Testis (tissue), 5 donors: ENCODE measurements at places on chromosomes 7 and 10. TPM values are rescaled to one million over a fixed set of nuclear protein-coding genes. Genes with fewer than 3 reads are reported as not detected.
A peak's percentile ranks its signal among the peaks of the same experiment; 100 is the strongest.

- peaks cover 3% of the 10 kb centered on the region for H3K36me3 ChIP-seq
- no peak overlapping the region for H3K27ac ChIP-seq
- H3K27me3 ChIP-seq = no peaks in the 10 kb centered on the region
- H3K4me3 ChIP-seq = no peak overlapping the region
Observed at GRCh38 chr7:44212581-44213184, 11.9 kb downstream of the YKT6 start.

- no peaks in the 10 kb centered on the region for H3K27me3 ChIP-seq
- no peak overlapping the region for H3K27ac ChIP-seq
- no peaks in the 10 kb centered on the region for H3K36me3 ChIP-seq
- no peak for DNase-seq
- no peak overlapping the region for H3K4me3 ChIP-seq
Observed at GRCh38 chr7:141263508-141263907, 189.6 kb downstream of the TMEM178B start.

Gene FAM24B
- total RNA-seq = 18.3 TPM

Gene PON3
- 27.2 TPM for total RNA-seq

Gene ATOH7
- total RNA-seq = 0.63 TPM

DNA sequence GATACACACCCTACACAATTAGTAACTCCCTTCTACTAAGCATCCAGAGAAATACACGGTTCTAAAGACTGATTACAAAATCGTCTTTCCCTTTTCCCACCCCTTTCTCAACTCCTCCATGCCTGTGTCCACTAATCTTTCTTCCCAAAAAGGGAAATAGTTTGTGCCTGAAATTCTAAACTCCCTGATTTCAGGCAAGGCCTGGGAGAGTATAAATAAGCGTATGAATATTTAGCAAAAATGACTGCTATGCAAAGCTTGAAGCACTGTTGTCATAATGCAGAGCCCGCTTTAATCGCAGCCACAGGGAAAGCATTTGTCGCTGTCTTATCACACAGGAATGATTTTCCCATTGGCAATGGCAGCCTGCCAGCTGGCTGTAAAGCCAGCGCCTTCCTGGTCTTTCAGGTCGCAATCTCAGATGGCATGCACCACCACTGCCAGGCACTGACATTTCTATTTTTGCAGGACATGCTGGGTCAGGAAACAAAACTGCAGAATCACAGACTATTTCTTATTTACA lies 142.9 kb upstream of the PCGF5 start:
- H3K4me3 ChIP-seq = no peak overlapping the region
- no peaks in the 10 kb centered on the region for H3K27me3 ChIP-seq
- H3K27ac ChIP-seq = no peak overlapping the region
- no peaks in the 10 kb centered on the region for H3K4me1 ChIP-seq

Gene AQP1
- 15.2 TPM for total RNA-seq

DNA sequence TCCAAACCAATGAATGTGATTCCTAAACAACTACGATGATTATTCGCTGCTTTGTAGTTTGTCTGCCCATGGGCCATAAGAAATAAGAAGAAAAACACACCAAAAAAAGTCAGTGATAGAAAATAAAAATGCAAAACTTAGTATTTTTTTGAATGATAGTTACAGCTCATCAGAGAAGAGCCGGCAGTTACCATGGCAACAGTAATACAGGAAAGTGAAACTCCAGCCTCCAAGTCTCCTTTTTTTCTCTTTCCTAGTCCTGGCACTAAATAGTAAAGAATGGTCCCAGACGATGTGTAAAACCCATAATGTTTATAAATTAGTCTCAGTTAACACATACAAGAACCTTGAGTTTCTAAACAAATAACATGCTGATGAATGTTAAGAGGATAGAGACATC lies 21.6 kb upstream of the LHFPL3 start:
- no peak overlapping the region for H3K27ac ChIP-seq
- no peaks in the 10 kb centered on the region for H3K36me3 ChIP-seq
- no peak for DNase-seq
- H3K4me1 ChIP-seq = no peaks in the 10 kb centered on the region
- H3K4me3 ChIP-seq = no peak overlapping the region
- no peaks in the 10 kb centered on the region for H3K27me3 ChIP-seq

DNA sequence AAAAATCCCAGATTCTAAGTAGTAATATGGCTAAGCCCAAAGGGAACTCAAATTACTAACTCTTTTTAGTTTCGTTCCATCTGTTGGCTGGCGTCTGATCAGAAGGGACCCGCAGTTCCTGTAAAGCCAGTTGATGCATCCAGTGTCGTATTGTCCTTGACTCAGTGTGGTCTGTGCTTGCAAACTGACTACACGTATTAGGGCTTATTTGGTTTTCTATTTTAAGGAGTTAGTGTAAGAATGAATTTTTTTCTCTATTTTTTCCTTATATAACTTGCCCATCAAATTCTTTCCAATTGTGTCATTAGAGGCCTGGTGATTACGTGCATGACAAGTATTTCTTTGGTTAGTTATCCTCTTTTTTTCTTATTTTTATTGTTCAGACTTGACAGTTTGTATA lies 9.7 kb downstream of the ABCA13 start:
- no peaks in the 10 kb centered on the region for H3K36me3 ChIP-seq
- no peak overlapping the region for H3K4me3 ChIP-seq
- DNase-seq = no peak
- H3K4me1 ChIP-seq = no peaks in the 10 kb centered on the region
- no peak overlapping the region for H3K27ac ChIP-seq

Gene CDHR3
- 7.5 TPM for total RNA-seq

- no peaks in the 10 kb centered on the region for H3K4me1 ChIP-seq
- H3K36me3 ChIP-seq = no peaks in the 10 kb centered on the region
- no peak overlapping the region for H3K4me3 ChIP-seq
- H3K27me3 ChIP-seq = no peaks in the 10 kb centered on the region
Observed at GRCh38 chr7:64619705-64620104, 46.2 kb upstream of the ZNF107 start.

Gene TAF3
- 32.8 TPM for total RNA-seq

DNA sequence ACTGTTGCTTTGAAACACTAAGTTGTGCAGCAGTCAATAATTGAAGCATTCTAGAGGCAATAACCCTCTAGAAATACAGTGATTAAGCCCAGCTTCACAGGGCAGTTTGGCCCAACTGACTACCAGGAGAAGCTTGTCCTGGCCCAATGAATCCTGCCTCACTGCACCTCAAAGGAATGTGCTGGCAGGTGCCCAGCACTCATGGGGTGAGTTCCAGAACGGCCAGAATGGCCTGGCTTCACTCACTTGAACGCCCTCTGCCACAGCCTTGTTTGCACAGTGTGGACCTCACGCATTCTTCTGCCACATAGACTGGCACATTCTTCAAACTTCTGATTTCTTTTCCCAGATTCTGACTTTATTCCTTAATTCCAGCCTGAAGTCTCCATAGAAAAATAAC lies 6.6 kb upstream of the ITIH2 start:
- DNase-seq = no peak
- no peaks in the 10 kb centered on the region for H3K27me3 ChIP-seq
- no peak overlapping the region for H3K4me3 ChIP-seq
- no peak overlapping the region for H3K27ac ChIP-seq
- H3K36me3 ChIP-seq = no peaks in the 10 kb centered on the region

Gene CCZ1
- 56.1 TPM for total RNA-seq

Gene TLL2
- 0.68 TPM for total RNA-seq

Gene TRIL
- total RNA-seq = 1.3 TPM

Gene FZD1
- total RNA-seq = 6.9 TPM

DNA sequence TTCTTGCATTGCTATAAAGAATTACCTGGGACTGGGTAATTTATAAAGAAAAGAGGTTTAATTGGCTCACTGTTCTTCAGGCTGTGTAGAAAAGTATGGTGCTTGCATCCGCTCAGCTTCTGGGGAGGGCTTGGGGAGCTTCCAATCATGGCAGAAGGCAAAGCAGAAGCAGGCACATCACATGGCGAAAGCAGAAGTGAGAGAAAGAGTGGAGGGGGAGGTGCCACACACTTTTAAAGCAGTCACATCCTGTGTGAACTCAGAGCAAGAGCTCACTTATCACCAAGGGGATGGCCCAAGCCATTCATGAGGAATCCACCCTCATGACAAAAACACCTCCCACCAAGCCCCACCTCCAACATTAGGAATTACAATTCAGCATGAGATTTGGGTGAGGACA lies 303.5 kb downstream of the OTUD1 start:
- no peaks in the 10 kb centered on the region for H3K4me1 ChIP-seq
- no peaks in the 10 kb centered on the region for H3K27me3 ChIP-seq
- no peak for DNase-seq
- H3K4me3 ChIP-seq = no peak overlapping the region

DNA sequence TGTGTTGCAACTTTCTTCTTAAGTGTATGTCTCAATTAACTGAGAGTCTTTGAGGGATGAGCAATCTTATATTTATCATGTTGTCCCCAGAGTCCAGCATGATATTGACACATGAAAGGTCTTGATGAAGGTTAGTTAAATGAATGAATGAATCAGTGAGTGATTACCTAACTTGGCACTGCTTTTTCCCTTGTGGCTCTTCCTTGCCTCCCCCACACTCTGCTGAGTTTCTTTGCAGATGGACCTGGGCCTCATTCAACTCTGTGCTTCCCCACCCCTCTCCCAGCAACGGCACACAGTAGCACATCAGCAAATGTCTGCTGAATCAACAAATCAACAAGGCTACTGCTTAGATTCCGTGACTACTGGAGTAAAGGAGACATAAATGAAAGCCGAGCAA lies 235.1 kb upstream of the CXCL12 start:
- no peak overlapping the region for H3K27ac ChIP-seq
- no peak for DNase-seq
- no peaks in the 10 kb centered on the region for H3K4me1 ChIP-seq
- no peaks in the 10 kb centered on the region for H3K27me3 ChIP-seq
- H3K4me3 ChIP-seq = no peak overlapping the region

- no peaks in the 10 kb centered on the region for H3K36me3 ChIP-seq
- no peaks in the 10 kb centered on the region for H3K4me1 ChIP-seq
- H3K27me3 ChIP-seq = no peaks in the 10 kb centered on the region
- no peak for DNase-seq
Observed at GRCh38 chr7:91916051-91916440, 24.6 kb upstream of the AKAP9 start.

GRCh38 chr10:52064084-52064845 lies 249.8 kb upstream of the DKK1 start:
- H3K4me1 ChIP-seq = no peaks in the 10 kb centered on the region
- H3K4me3 ChIP-seq = no peak overlapping the region
- no peak overlapping the region for H3K27ac ChIP-seq
- H3K36me3 ChIP-seq = no peaks in the 10 kb centered on the region
- H3K27me3 ChIP-seq = no peaks in the 10 kb centered on the region
- no peak for DNase-seq

- H3K4me1 ChIP-seq = peaks cover 6% of the 10 kb centered on the region
- H3K4me3 ChIP-seq = no peak overlapping the region
- H3K27ac ChIP-seq = peak overlapping the region; percentile 51
- peak; percentile 28 for DNase-seq
Observed at GRCh38 chr10:9824631-9825071, 1193.0 kb upstream of the CELF2 start.

DNA sequence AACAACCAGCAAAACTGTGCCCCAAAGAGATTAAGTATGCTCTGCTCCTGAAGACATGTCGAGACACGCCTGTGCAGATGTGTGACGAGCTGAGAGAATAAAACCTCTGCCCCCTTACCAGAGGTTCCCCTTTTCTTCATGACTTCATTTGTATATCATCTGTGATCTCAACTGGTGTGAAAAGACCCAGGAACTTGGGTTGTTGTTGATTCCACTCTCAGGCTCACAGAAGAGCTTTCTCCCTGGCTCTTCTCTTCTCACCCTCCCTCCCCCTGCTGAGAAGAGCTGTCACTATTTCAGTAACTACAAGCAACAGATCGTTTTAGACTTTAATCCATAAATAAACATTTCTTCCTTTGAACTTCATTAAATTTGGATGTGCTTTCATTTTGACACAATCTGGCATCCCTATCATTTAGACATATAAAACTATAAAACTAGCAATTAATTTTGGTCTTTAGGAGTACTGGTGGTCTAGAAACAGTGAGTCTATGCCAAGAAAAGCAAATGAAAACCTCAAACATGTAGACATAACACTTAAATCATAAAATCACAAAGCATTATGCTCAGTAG lies 179.3 kb upstream of the FZD8 start:
- no peak for DNase-seq
- no peak overlapping the region for H3K27ac ChIP-seq
- H3K4me3 ChIP-seq = no peak overlapping the region
- no peaks in the 10 kb centered on the region for H3K27me3 ChIP-seq

Gene MYL10
- total RNA-seq = not detected

Gene SEMA3A
- total RNA-seq = 3.9 TPM

Gene ANKRD1
- 0.19 TPM for total RNA-seq

Gene LDB3
- total RNA-seq = 2.7 TPM

GRCh38 chr7:50480797-50481196 lies 30.6 kb upstream of the FIGNL1 start:
- no peak overlapping the region for H3K4me3 ChIP-seq
- DNase-seq = no peak
- H3K36me3 ChIP-seq = no peaks in the 10 kb centered on the region

Gene MNX1
- 3.0 TPM for total RNA-seq

GRCh38 chr10:77955136-77955535 lies 28.6 kb upstream of the DLG5 start:
- no peaks in the 10 kb centered on the region for H3K4me1 ChIP-seq
- no peaks in the 10 kb centered on the region for H3K27me3 ChIP-seq
- no peaks in the 10 kb centered on the region for H3K36me3 ChIP-seq
- H3K4me3 ChIP-seq = no peak overlapping the region

DNA sequence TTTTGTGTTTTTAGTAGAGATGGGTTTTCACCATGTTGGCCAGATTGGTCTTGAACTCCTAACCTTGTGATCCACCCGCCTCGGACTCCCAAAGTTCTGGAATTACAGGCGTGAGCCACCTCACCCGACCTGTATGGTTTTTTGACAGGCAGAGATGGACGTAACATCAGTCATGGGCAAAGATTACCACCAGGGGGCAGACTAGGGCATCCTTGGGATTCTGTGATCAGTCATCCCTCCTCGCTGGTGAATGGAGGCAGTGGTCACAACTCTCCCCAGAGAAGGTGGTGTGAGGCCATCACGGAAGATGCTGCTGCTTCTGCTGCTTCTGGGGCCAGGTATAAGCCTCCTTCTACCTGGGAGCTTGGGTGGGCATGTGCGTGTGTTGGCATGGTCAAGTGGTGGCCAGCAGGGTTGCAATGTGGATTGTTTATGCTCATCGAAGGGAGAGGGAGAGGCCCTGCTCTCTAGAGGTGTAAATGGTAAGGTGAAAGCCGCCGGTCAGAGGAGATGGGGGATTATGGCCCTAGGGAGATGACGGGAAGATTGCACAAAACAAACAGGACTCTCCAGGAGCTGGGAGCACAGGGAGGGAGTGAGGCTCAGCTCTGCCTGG lies 122.7 kb upstream of the PRSS1 start:
- H3K27ac ChIP-seq = no peak overlapping the region
- peak; percentile 86 for DNase-seq
- H3K36me3 ChIP-seq = no peaks in the 10 kb centered on the region
- no peak overlapping the region for H3K4me3 ChIP-seq
- H3K27me3 ChIP-seq = no peaks in the 10 kb centered on the region

- H3K4me3 ChIP-seq = no peak overlapping the region
- no peaks in the 10 kb centered on the region for H3K36me3 ChIP-seq
- H3K27ac ChIP-seq = no peak overlapping the region
- H3K4me1 ChIP-seq = peaks cover 8% of the 10 kb centered on the region
- DNase-seq = no peak
Observed at GRCh38 chr10:62037166-62037831, 135.8 kb downstream of the ARID5B start.

GRCh38 chr10:130636313-130636930 lies 500.2 kb downstream of the GLRX3 start:
- H3K27me3 ChIP-seq = no peaks in the 10 kb centered on the region
- no peak overlapping the region for H3K27ac ChIP-seq
- no peak for DNase-seq
- H3K4me3 ChIP-seq = no peak overlapping the region
- H3K4me1 ChIP-seq = no peaks in the 10 kb centered on the region

GRCh38 chr7:80087051-80087770 lies 47.4 kb upstream of the GNAI1 start:
- DNase-seq = no peak
- no peak overlapping the region for H3K4me3 ChIP-seq
- H3K27ac ChIP-seq = no peak overlapping the region
- H3K36me3 ChIP-seq = no peaks in the 10 kb centered on the region
- H3K27me3 ChIP-seq = no peaks in the 10 kb centered on the region
- no peaks in the 10 kb centered on the region for H3K4me1 ChIP-seq
